ENCODE measurements at places on chromosomes 1 and 21.
A peak's percentile ranks its signal among the peaks of the same experiment; 100 is the strongest.

- DNase-seq: no peak
Observed at GRCh38 chr1:156876281-156876680, 15.6 kb downstream of the NTRK1 start.

- DNase-seq: no peak
Observed at GRCh38 chr1:108327534-108328466, 83.9 kb upstream of the NBPF4 start.

- DNase-seq: no peak
Observed at GRCh38 chr1:205792481-205792881, 17.2 kb upstream of the RAB29 start.

DNA sequence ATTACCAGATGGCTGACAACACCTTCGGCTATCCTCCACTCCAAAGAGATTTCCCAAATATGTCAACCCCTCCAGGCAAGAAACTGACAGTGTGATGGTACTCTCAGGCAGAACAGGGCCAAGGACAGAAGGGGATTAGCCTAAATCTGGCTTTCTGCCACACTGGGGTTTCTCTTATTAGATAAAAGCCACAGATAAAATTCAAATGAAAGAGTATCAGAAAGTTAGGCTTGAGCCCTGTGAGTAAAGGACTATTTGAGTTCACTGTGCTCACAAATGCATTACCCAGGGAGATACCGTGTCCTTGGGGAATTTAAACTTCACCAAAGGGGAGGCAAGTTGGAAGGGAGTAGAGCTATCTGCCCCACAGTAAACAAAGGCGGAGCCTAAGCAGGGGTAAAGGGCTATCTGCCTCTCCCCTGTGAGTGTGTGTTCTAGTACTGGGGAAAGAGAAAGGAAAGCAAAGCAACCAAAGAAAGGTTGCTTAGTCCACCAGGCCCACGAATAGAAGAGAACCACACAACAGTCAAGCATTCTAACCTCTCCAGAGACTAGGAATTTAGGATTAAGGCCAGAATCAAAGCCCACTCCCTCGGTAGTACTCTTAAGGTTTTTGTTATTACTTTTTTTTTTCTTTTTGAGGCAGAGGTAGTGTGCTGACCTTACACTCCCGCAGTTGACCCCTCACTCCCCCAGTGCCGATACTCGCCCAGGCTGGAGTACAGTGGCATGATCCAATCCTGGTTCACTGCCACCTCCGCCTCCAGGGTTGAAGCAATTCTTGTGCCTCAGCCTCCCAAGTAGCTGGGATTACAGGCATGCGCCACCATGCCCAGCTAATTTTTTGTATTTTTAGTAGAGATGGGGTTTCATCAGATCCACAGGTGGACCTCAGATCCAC is 12.7 kb downstream of the TPM3 start:
- DNase-seq: no peak

DNA sequence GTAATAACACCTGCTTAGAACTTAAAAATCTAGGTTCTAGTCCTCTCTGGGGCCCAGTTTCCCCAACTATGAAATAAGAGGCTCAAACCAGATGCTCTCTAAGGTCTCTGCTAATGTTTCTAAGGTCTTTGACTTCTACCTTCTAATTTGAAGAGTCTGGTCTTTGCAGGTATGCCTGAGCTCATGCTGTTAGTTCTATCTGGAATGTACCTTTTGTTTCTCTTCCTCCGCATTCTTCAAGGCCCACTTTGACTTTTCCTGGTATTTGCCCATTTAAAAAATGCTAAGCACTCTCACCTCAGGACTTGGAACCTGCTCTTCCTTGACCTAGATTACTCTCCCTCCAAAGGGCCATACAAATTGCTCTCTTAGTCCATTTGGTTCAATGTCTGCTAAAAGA is 13.5 kb downstream of the SLC35D1 start:
- DNase-seq: no peak

DNA sequence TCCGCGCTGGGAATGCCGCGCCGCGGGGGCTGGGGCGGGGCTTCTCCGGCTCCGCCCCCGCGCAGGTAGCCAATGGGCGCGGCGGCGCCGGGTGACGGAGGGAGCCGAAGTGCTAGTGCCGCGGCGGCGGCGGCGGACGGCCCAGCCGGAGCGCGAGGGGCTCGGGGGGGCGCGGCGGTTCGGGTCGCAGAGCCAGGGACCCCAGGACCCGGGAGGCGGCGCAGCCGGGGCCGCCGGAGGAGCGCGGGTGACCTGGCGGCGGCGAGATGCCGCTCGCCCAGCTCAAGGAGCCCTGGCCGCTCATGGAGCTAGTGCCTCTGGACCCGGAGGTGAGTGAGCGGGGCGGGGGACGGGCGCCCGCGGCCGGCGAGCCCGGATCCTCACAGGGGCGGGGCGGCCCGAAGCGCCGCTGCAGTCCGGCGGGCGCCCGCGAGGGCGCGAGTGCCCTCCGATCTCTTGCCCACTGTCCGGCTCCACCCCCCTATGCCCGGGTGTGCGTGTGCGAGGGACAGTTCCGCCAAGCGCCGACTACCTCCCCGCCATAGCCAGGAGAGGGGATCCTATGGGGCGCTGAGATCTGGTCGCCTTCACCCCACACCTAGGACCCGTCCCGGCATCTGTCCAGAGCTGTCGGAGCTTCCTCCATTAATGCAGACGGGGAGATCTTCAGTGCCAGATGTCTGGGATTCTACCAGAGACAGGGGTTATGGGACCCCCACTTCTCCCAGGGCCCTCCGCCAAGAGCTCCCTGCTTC is at the start of gene RPS6KA1:
Gene RPS6KA1, plus strand, starts transcription at position 107 of the 755 bp plus-strand sequence. Its CDS starts 160 bp downstream, at position 267.
- DNase-seq: peak; percentile 25

GRCh38 chr1:193325771-193326170 is 139.4 kb upstream of the B3GALT2 start:
- DNase-seq: no peak

GRCh38 chr1:108823632-108824031 is 33.3 kb downstream of the AKNAD1 start:
- DNase-seq: no peak

DNA sequence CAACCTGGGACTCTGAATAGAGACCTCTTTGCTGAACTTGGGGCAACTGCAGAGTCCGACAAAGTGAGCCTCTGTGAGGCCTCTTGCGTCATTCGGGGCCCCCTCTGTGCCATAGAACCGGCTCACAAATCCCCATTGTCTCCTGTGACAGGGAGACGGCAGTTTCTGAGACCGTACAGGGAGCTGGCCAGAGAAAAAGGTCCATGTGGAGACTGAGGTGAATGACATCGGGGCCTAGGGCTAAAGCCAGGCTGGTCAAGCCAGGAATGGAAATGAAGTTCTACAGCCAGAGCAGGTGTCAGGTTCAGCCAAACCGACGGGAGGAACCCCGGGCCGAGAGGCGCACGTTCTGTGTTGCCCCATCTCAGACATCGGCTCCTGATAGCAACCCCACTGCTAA is 37.1 kb upstream of the TRIM67 start:
- no peak for DNase-seq

DNA sequence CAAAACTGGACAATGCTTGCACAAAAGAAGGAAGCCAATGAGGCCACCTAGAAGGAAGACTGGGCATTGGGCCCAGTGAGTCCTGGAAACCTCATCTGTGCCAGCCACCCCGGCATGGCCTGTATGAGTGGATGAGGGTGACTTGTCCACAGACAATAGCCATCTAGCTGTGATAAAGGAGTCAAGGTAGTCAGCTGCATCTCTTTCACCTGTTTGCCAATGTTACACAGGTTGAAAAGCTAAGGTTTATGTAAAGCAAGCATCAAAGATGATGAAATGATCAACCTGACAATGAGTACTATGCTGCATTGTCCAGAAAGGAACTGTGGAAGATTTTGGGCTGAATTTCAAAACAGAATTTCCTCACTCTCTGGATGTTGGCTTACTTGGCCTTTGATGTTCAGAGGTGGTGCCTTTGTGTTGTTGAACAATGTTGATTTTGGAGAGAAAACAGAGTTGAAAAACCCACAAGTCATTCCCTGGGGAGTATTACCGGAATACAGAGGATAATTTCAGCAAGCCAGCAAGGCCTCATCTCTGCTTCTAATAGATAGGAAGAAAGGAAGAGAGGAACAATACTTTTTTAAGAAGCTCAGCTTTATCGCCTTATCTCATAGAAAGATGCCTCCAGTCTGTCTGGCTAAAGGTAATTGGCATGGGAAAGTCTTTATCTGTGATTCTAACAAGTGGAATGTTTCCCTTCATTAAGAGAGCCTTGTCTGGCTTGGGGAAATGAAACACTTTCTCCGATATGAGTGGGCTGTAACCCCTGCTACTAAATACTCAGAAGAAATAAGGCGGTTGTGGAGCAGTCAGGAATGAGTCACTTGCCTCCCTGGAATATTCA is 11.4 kb upstream of the SELE start:
- no peak for DNase-seq

GRCh38 chr1:183363972-183364371 is 54.2 kb downstream of the NMNAT2 start:
- DNase-seq: no peak

DNA sequence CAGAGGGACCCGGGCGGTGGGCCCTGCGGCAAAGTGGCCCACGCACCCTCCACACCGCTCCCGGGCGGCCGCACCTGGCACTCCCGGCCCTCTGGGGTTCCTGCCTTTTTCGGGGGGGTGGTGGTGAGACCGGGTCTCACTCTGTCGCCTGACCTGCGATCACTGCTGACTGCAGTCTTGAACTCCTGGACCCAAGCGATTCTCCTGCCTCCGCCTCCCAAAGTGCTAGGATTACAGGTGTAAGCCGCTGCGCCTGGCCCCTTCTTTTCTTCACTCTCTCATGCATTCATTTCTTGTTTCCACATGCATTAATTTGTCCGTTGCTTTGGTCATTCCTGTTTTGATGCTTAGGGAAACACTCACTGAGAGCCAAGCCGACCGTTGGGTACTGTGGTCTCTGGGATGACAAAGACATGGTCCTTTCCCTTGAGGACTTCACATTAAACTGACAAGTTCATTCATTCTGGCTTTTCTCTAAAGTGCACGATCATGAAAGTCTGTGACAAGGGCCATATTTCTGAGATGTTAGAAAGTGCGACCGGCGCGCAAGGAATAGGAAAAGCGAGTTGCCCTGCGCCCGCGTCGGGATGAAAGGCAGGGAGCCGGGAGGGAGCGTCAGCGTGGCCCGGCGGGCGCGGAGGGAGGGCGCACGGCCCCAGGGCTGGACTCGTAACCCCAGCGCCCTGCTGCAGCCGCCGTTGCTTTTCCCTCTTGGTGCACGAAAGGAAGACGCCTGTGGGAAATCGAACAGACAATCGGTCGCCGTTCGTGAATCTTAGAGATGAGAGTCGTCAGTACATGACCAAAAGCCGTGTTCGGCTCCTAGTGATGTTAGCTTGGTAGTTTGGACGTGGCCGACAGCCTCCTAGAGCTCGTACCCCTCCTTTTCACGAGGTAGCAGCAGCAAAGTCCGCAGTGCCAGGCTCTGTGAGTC is 1.0 kb upstream of the MCOLN2 start:
- DNase-seq: no peak

DNA sequence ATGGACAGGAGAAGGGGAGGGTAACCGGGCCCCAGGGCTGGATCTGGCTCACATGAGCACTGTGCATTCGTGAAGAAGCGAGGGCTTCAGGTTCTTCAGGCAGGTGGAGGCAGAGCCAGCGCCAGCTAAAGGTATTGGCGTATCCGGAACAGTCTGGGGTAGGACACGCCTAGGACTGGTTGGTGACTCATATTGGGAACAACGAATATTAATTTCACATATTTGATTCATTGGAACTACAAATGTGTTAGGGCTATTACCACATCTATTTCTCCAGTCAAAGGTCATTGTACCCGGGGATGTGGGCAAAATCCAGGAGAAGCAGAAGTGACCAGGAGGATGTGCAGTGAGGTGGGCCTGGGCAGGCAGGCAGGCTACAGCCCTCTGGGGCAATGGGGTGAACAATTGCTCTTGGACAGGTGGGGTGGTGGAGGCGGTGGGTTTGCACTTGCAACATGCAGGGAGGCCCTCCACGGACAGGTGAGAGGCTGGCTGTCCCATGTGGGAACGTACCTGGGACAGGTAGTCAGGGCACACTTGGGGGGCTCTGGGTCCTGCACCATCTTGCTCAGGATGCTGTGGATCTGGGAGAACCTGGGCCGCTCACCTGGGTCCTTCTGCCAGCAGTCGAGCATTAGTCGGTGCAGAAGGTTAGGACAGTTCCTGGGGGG is 26.7 kb downstream of the CDCA8 start:
- DNase-seq: no peak

DNA sequence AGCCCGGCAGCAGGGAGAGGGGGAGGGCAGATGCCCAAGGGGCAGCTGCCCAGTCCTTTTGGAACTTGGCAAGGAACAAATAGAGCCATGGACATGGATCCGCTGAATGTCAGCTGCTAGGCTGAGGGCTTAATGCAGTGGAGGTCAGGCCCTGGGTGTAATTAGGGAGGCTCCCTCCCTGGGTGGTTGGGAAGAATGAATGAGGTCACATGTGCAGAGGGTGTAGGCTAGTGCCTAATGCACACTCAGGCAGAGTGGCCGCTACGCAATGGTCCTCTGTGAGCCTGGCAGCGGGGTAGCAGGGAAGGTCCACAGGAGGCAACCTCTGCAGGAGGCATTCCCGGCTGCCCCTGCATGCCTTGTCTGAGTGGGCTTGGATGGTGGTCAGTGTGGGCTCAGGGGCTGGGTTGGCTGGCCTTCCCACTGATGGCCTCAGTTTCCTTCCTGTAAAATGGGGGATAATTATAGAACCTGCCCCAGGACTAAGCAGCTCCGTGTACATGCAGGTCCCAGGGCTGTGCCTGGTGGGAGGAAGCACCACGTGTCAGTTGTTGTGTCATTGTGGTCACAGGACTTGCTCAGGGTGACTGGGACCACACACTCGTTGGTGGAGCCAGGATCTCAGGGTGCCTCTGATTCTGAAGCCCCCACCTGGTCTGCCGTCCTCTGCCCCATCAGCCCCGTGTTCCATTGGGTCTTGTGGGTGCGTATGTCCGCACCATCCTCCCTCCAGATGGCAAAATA is 81.6 kb upstream of the ACTL8 start:
- DNase-seq: no peak

DNA sequence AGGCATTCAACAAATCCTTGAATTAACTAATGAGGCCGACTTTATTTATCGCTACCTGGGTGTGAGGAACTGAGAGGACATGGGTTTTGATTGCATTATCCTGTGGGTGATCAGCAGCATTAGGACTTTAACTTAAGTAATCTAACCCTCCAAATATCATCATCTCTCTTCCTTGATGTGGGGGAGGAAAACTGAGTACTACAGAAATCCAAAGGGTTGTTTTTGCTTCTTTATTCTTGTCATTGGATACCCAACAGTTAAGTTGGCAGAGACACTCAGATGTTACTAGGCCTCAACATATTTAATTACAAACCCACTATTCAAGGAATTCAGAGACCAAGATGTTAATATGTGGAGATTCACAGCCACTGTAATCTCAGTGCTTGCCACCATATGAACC is 97.4 kb upstream of the ST6GALNAC5 start:
- DNase-seq: no peak

- no peak for DNase-seq
Observed at GRCh38 chr1:221837896-221838295, 96.0 kb upstream of the DUSP10 start.

- no peak for DNase-seq
Observed at GRCh38 chr1:205600085-205600484, 31.7 kb downstream of the ELK4 start.

GRCh38 chr1:93977598-93977945 is 68.3 kb upstream of the GCLM start:
- no peak for DNase-seq

DNA sequence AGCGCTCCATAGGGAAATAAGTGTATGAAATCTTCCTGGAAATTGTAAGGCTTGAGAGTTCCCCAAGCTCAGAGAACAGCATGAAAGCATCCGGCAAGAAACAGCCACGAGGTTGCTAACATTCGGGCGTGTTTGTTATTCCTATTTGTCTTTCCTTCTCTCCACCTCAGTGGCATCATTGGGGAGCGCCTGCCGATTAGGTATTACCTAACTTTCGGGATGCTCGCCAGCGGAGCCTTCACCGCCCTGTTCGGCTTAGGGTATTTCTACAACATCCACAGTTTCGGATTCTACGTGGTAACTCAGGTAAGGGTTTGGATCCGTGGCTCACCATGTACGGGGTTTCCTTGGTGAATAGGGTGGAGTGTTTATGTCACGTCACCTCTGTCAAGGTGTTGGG is 25.7 kb downstream of the SLC37A1 start:
- DNase-seq: no peak
